Progenitor cell of endocrine pancreas (in vitro differentiated cells): ENCODE measurements at places on chromosomes 2 and 18. TPM values are rescaled to one million over a fixed set of nuclear protein-coding genes. Genes with fewer than 3 reads are reported as not detected.

DNA sequence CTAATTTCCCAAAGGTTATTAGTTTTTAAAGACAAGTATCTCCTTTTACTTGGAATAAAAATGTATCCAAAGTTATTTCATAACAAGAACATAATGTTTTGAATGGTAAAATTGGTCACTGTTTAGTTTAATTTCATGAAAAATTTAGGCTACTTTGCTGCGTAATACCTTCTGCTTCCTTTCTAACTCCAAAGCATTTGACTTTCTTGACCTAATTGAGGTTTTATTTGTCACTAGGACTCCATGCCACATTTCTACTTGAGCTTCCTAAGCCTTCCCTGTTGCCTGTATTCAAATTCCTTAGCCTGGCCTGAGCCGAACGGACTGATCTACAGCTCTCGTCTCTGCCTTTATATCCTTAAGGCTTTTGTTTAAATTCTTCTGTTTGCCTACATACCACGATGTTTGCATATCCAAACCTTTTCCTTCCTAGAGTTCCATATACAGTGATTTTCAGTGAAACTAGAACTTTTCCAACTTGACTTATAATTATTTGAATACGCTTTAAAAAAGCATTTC lies 25.1 kb downstream of the ARMC9 start:
- no peak for DNase-seq

- no peak for DNase-seq
These were observed 44.0 kb downstream of the MRPL35 start for GRCh38 chr2:86243272-86243671.

The IMMT gene
- total RNA-seq: 90.1 and 94.1 TPM in 2 replicates

DNA sequence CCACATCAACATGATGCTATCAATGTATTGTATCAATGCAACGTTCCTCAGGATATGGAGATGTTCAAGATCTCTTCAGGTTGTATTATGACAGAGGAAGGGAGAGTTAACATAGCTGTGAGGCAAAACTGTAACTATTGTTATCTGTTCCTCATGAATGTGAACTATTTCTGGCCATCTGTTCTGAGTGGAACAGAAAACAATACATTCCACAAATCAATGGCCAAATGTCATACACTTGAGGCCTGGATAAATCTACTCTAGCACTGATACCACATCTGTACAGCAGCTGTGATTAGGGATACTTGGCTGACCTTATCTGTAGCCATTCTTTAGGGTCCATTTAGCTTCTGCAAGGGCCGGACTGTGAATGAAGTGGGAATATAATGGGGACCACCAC lies 447.9 kb downstream of the IRS1 start:
- DNase-seq: no peak

DNA sequence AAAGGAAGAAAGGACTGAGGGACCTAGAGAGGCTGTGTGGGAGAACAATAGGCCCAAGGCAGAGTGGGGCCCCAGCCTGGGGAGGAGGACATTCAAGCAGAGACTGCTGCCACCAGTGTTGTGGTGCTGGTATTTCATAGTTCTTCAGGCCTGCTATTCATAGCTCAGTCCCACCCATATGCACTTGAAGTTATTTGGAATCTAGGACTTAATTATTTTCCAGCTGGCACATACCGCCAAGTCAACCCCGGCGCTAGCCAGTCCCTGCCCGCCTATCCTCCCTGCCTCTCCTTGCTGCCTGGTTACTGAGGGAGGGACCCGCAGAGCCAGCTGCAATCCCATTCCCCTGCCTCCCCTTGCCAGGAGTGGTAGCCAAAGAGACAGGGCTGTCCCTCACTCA lies 141.2 kb downstream of the CABLES1 start:
- no peak for DNase-seq

DNA sequence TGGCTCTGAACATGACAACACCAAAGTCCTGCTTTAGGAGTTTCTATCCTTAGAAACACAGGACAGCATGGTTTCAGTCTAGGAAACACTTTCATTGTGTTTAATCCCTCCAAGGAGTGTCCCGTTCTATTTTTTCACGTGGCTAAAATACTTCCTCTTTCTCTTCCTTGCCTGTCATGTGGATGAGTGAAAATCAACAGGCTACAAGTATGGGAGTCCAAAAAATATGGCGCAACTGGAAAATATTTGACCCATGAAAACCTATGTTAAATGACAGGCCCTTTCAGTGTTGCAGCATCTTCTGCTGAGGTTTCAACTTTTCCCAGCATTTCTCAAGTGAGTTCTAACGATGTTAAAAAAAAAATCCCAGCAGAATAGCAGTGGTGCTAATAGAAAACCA lies 146.3 kb downstream of the LAMA3 start:
- no peak for DNase-seq

The UPP2 gene
- total RNA-seq: not detected in 2 replicates

- DNase-seq: no peak
These were observed 565.5 kb upstream of the CHAC2 start for GRCh38 chr2:53202063-53202462.

The EVX2 gene
- total RNA-seq: not detected in 2 replicates

DNA sequence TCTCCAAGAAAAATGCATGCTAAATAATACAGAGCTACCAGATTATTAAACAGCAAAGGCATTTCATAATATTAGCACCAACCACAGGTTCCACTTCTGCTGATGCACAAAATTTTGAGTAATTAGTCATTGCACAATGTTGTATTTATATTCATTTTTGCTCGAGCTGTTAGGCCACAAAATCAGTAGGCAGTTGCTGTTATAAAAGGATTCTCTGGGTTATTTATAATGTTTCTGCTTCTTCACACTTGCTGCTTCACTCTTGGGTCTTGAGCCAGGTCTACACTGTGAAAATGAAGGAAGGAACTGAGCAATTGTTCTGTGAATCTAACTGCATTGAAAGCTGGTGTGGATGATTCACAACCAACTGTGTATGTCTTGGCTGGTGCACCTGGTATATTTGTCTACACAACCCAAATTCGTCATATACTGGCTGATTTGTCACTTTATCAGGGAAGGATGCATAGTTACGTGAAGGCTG lies 38.3 kb downstream of the MRPL33 start:
- no peak for DNase-seq

The GPR17 gene
- not detected in 2 replicates for total RNA-seq

GRCh38 chr2:133333181-133333580 lies 235.1 kb downstream of the NCKAP5 start:
- DNase-seq: no peak
